Tibial nerve (tissue), 4 donors: ENCODE measurements at places on chromosomes 7 and 10. TPM values are rescaled to one million over a fixed set of nuclear protein-coding genes. Genes with fewer than 3 reads are reported as not detected.

Gene ZNF3
- total RNA-seq = 24.0 TPM

Gene OIT3
- not detected for total RNA-seq

Gene NODAL
- total RNA-seq = not detected

- no peaks in the 10 kb centered on the region for H3K27me3 ChIP-seq
- H3K4me1 ChIP-seq = peaks cover 72% of the 10 kb centered on the region
- peak overlapping the region; percentile 34 for H3K27ac ChIP-seq
- H3K4me3 ChIP-seq = no peak overlapping the region
- no peaks in the 10 kb centered on the region for H3K36me3 ChIP-seq
Observed at GRCh38 chr10:78964952-78965633, 103.7 kb upstream of the ZMIZ1 start.

GRCh38 chr7:4854916-4855315, 6.9 kb downstream of the PAPOLB start:
- no peak overlapping the region for H3K27ac ChIP-seq
- H3K36me3 ChIP-seq = no peaks in the 10 kb centered on the region

Gene CDNF
- 4.6 TPM for total RNA-seq

Gene AKR1D1
- not detected for total RNA-seq

DNA sequence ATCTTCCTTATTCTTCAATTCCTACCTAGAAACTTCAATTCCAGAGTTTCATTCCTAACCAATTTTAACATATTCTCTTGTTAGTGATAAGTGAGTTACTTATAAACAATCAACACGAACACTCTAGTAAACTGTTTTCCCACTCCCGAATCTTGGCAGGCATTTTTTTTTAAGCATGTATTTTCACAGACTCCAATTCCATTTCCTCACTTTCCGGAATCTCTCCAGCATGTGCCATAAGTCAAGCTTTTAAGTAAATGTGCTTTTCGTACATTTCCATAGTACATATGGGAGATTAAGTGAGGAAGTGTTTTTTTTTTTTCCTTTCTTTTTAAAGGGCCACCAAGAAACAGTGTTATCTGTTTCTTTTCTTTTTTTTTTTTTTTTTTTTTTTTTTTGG, 89.1 kb downstream of the FGFR2 start:
- H3K4me3 ChIP-seq = no peak overlapping the region
- H3K4me1 ChIP-seq = no peaks in the 10 kb centered on the region
- no peaks in the 10 kb centered on the region for H3K27me3 ChIP-seq
- no peak for DNase-seq

GRCh38 chr10:119517235-119518141, 25.0 kb downstream of the RGS10 start:
- H3K4me3 ChIP-seq = no peak overlapping the region
- DNase-seq = peak; percentile 40
- H3K36me3 ChIP-seq = peaks cover 24% of the 10 kb centered on the region
- peaks cover 17% of the 10 kb centered on the region for H3K4me1 ChIP-seq
- H3K27ac ChIP-seq = peak overlapping the region; percentile 59

Gene MKI67
- 1.1 TPM for total RNA-seq

Gene OPALIN
- total RNA-seq = not detected

DNA sequence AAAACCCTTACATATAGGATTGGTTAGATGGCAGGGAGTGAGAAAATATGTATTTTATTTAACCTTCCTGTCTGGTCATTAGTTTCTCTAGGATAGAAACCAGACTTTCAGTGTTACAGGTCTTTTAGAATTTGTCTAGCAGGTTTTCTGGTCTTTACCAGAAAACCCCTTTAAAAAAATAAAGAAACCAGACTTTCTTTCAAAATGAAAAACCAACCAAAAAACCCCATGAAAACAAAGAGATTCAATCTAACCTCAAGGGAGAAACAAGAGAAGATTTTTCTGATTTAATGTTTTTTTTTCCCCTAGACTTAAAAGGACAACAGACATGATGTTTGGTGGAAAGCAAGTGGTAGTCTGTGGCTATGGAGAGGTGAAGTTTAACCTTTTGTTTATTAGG, 28.7 kb upstream of the STRIP2 start:
- H3K4me1 ChIP-seq = no peaks in the 10 kb centered on the region
- no peak overlapping the region for H3K27ac ChIP-seq
- no peaks in the 10 kb centered on the region for H3K27me3 ChIP-seq
- peaks cover 73% of the 10 kb centered on the region for H3K36me3 ChIP-seq
- H3K4me3 ChIP-seq = no peak overlapping the region

- H3K27ac ChIP-seq = no peak overlapping the region
- no peaks in the 10 kb centered on the region for H3K36me3 ChIP-seq
- peaks cover 4% of the 10 kb centered on the region for H3K4me1 ChIP-seq
Observed at GRCh38 chr7:106029941-106030340, 66.9 kb downstream of the CDHR3 start.

- H3K27ac ChIP-seq = no peak overlapping the region
- no peak for DNase-seq
- no peaks in the 10 kb centered on the region for H3K27me3 ChIP-seq
Observed at GRCh38 chr7:38655833-38656774, 24.9 kb upstream of the AMPH start.

GRCh38 chr10:7248148-7248547, 162.7 kb downstream of the SFMBT2 start:
- no peaks in the 10 kb centered on the region for H3K4me1 ChIP-seq
- no peak for DNase-seq
- no peaks in the 10 kb centered on the region for H3K27me3 ChIP-seq
- no peak overlapping the region for H3K4me3 ChIP-seq

DNA sequence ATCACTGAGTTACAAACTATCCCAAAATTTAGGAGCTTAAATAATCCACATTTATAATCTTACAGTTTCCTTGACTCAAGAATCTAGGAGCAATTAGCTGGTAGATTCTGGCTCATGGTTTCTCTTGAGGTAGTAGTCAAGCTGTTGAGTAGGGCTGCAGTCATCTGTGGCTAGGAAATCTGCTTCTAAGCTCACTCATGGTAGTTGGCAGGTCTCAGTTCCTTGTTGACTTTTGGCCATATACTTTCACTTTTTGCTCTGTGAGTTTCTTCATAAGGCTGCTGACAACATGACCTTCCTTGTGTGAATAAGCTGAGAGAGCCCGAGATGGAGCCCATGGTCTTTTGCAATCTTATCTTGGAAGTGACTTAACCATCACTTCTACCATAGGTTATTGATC, 10.8 kb upstream of the ETV1 start:
- H3K4me3 ChIP-seq = no peak overlapping the region
- H3K36me3 ChIP-seq = no peaks in the 10 kb centered on the region
- H3K4me1 ChIP-seq = no peaks in the 10 kb centered on the region
- H3K27ac ChIP-seq = no peak overlapping the region
- no peaks in the 10 kb centered on the region for H3K27me3 ChIP-seq
- no peak for DNase-seq

Gene GDF10
- 20.1 TPM for total RNA-seq

DNA sequence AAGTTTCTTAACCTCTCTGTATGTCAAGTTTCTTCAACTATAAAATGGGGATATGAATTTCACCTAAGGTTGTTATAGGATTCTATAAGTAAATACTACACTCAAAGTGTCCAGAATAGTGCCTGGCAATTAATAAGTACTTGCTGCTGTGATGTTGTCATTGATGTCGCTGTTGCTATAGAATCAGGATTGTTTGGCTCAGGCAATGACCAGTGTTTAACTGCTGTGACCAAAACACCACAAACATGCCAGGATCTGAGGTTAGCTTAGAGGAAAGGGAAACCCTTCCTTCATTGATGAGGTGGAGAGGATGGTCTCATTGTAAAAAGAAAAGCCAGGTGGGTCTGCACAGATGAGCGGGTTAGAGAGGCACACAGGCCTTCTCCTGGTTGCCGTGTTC, 223.1 kb upstream of the INHBA start:
- no peak overlapping the region for H3K4me3 ChIP-seq
- H3K27me3 ChIP-seq = no peaks in the 10 kb centered on the region
- no peak for DNase-seq
- H3K27ac ChIP-seq = no peak overlapping the region

DNA sequence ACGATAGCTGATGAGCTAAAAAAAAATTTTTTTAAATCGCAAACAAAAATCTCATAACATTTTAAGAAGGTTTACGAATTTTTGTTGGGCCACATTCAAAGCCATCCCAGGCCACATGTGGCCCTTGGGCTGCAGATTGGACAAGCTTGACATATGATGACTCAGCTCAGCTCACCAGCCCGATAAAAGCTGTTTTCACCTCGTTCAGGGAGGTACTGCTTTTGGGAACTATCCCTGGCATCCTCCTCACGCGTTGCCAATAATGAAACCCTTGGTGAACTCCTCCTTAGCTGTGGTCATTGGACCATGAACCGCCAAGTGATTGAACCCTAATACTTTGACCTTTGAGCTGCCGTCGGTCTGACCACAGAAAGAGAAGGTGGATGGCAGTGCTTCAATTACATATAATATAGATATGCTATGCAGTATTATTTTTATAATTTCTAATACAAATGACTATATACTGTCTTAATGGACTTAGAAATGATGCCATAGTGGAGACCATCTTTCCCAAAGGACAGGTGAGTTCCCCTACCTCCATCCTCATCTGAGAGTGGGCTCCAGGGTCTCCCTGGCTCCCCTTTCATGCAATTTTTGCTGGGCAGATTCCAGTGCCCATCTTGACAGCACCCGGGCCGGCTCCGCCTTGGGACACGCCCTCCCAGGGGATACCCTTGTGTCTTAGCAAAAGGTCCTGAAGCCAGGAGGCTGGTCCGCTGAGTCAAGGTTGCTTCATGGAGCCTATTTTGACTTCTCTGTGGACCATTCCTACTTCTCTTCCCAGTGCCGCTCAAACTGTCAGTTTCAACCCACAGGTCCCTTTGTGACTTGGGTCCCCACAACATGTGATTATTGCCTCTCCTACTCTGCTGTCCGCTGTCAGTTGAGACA, 707.2 kb downstream of the PARD3 start:
- DNase-seq = no peak
- H3K36me3 ChIP-seq = no peaks in the 10 kb centered on the region
- no peak overlapping the region for H3K27ac ChIP-seq
- H3K4me3 ChIP-seq = no peak overlapping the region
- H3K27me3 ChIP-seq = no peaks in the 10 kb centered on the region

GRCh38 chr7:72098807-72099580, 313.1 kb downstream of the CALN1 start:
- H3K27me3 ChIP-seq = no peaks in the 10 kb centered on the region
- peaks cover 4% of the 10 kb centered on the region for H3K4me1 ChIP-seq
- H3K27ac ChIP-seq = no peak overlapping the region

DNA sequence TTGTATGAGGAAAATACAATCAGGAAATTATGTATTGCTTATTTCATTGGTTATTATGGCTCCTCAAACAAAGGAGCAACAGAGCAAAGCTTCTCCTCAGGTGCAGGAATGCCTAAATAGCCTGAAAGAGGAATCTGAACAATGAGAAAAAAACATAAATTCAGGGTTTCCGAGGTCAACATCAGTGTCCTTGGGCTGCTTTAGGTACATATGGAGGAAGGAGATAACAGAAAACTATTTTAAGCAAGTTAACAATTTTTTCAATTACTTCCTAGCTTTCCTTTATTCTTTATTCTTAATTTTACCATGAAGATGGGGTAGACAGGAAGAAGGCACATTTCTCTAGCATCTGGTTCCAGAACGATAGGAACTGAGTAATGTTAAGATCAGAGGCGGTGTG, 14.0 kb downstream of the SLC16A9 start:
- H3K4me3 ChIP-seq = no peak overlapping the region
- H3K36me3 ChIP-seq = no peaks in the 10 kb centered on the region
- H3K27me3 ChIP-seq = no peaks in the 10 kb centered on the region
- H3K27ac ChIP-seq = no peak overlapping the region
- DNase-seq = no peak

GRCh38 chr7:101924171-101924570, 106.7 kb downstream of the CUX1 start:
- DNase-seq = no peak
- no peaks in the 10 kb centered on the region for H3K27me3 ChIP-seq
- H3K36me3 ChIP-seq = no peaks in the 10 kb centered on the region
- no peak overlapping the region for H3K27ac ChIP-seq
- H3K4me1 ChIP-seq = no peaks in the 10 kb centered on the region

DNA sequence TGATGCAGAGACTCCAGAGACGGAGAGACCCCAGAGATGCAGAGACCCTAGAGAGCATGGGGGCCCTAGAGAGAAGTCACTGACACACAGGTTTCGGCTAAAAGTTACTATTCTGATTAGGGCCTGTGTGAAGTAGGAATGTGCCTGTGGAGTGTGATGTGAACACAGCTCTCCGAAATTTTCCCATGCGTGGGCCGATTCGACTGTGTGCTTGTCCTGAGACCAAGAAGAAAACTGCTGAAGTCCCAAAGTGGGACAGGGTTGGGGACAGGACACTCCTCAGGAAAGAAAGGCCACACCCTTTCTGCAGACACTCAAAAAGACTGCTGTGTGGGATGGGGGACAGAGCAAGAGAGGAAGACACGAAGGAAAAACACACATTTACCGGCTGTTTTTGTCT, 533.5 kb downstream of the PTPRN2 start:
- H3K27ac ChIP-seq = no peak overlapping the region
- H3K4me3 ChIP-seq = no peak overlapping the region
- H3K27me3 ChIP-seq = no peaks in the 10 kb centered on the region
- no peaks in the 10 kb centered on the region for H3K4me1 ChIP-seq
- DNase-seq = no peak
